Colonic mucosa (tissue), 4 donors: ENCODE measurements at places on chromosomes 2 and 18.

- no peak for DNase-seq
These were observed 422.2 kb downstream of the MTX2 start for GRCh38 chr2:176691471-176691870.

DNA sequence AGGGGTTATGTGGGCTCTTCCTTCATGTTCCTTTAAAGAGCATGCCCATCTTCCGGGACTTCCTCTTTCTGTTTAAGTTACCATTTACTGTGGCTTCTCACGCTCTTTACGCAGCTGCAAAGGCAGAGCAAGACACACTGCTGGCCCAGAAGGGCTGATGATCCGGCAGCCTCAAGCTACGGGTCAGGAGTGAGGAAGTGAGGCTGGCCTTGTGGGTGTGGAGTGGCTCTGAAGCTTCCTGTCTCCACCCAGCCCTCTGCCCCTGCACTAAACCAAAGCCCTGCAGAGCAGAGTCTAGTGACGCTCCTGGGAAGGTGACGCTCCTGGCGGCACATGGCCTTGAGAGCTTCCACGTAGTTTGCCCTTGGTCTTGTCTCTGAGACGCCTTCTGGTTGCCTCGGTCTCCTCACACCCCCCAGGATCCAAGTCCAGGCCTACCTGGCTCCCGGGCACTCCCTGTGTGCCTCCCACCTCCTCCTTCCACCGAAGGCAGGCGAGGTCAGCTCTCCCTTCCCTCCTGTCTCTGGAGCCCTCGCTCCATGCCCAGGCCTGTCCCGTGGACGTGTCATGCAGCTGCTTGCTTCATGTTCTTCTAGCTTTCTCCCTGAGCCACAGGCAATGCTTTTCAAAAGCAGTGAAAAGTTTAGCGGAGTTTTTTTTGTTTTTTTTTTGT, 50.3 kb downstream of the ARL4C start:
- DNase-seq, result peak; percentile 49

- DNase-seq, result no peak
These were observed 156.1 kb downstream of the LDLRAD4 start for GRCh38 chr18:13374468-13375301.

DNA sequence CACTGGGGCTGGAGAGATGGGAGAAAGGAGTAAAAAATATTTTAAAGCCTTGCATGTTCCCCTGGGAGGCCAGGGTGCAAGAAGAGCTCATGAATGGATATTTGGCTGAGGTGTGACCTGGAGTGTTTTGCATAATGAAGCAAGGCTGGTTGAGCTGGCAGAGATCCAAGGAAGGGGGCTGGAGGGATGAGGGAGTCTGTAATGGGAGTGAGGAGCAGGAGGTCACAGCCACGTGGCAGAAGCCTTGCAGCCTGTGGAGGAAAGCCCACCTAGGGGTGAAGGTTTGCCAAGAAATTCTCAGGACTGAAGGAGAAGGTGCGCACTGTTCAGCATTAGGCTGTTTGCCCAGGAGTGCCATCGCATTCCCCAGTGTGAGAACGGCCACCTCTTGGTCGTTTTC, 40.3 kb upstream of the ATP8B1 start:
- no peak for DNase-seq

GRCh38 chr2:60717691-60718090, 38.4 kb upstream of the PAPOLG start:
- DNase-seq, result no peak

DNA sequence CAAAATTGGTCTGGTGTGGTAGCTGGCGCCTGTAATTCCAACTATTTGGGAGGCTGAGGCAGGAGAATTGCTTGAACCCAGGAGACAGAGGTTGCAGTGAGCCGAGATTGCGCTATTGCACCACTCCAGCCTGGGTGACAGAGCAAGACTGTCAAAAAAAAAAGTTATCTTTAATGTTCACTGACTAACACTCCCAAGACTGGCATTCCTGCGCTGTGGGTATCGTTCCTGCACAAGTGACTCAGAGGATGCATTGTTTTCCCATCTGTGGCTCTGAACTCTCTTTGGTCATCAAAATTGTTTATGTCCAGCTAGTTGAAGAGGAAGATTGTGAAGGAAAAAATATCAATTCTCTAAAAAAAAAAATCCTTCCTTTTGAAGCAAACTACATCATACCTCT, 539.0 kb downstream of the SOX11 start:
- no peak for DNase-seq
